ENCODE measurements at places on chromosomes 6 and 20.

- no peak for DNase-seq
These were observed at the start of gene IPCEF1 for GRCh38 chr6:154356690-154357089. Gene IPCEF1, minus strand, starts transcription at chr6:154356803. Its CDS starts 90,856 bp downstream, at chr6:154265947.

DNA sequence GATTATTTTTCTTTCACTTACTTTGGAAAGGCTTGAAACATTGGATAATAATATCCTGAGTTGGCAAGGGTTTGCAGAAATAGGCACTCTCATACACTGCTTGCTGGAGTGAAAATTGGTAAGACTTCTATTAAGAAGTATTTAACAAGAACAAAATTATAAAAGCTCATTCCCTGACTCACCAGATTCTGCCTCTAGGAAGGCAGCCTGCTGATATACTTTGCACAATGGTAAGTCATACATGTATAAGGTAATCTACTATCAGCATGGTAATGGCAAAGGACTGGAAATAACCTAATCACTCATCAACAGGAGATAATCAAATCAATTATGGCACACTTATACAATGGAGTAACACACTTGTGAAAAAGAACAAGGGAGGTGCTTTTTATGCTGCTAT, 85.8 kb downstream of the PLCG1 start:
- no peak for DNase-seq

- DNase-seq: no peak
These were observed 71.8 kb downstream of the ASCC3 start for GRCh38 chr6:100809346-100809745.

- DNase-seq: no peak
These were observed 85.1 kb downstream of the PDE7B start for GRCh38 chr6:135936606-135937005.

All from stimulated activated CD8-positive, alpha-beta memory T cell treated with anti-CD3 and anti-CD28 coated beads, Interleukin-12 subunit alpha, Interleukin-12 subunit beta, amount 100 ng/mL, for 1 hour (primary cell).